Gastrocnemius medialis (tissue), 4 donors: ENCODE measurements at places on chromosomes 3 and 15. TPM values are rescaled to one million over a fixed set of nuclear protein-coding genes. Genes with fewer than 3 reads are reported as not detected.

- DNase-seq = no peak
These were observed 46.0 kb downstream of the RAB11A start for GRCh38 chr15:65914981-65915925.

GRCh38 chr3:51024765-51025632 lies 350.3 kb downstream of the DOCK3 start:
- no peak for DNase-seq

Gene ISL2
- not detected for total RNA-seq

GRCh38 chr3:10808130-10808735 lies 7.8 kb upstream of the SLC6A11 start:
- DNase-seq = no peak

DNA sequence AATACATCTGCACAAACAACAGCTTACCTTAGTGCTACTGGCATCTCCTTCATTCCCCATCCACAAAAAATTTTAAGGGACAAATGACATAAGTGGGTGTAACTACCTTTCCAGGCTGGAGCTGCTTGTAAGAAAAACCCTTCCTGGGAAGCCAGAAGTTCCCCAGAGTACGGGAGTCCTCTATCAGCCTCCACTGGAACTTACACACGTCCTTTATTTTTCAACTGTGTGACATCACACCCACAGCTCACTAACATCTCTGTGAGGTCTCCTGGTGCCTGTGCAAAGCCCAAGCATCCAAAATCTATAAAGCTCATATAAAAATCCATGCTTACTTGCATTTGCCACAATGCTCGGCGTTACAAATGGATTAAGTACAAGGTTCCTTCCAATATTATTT lies 27.6 kb downstream of the LRIG1 start:
- no peak for DNase-seq

Gene EID1
- 110 TPM for total RNA-seq

GRCh38 chr3:46272028-46272451 lies 29.8 kb downstream of the CCR3 start:
- DNase-seq = no peak

DNA sequence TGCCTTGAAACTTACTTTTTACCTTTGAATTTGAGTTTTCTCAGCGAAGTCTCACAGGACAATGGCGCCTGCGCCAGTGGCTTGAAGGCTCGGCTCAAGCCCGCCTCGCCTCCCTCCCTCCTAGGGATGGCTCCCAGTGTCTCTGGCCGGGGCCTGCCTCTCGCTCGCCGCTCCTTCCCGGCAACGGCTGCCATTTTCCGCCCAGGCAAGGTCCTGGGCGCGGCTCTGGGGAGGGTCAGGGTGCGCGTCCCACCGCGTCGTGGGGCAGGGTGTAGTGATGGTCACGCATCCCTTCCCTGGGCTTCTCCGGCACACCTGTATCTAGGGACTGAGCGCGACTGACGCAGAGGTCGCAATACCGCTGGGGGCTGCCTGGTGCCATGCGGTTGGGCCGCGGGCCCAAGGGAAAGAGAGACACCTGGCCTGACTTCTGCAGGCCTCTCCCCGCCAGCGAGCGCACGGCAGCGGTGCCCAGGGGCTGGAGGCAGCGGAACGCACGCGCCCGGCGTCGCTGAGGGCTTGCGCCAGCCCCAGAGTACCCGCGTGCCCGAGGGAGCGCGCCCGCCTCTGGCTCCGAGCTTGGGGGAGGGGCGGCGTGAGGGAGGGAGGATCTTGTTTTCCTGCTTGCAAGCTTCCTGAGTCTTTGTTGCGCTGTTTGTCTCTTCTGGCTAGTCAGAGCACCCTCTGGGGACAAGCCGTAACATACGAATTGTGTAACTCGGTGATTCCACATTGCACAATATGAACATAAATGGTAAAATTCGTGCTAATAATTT lies 20.7 kb upstream of the FEM1B start:
- peak; percentile 96 for DNase-seq

GRCh38 chr3:140465988-140466387 lies 211.9 kb upstream of the TRIM42 start:
- no peak for DNase-seq

Gene C3orf49
- total RNA-seq = not detected

Gene SPTSSB
- not detected for total RNA-seq

DNA sequence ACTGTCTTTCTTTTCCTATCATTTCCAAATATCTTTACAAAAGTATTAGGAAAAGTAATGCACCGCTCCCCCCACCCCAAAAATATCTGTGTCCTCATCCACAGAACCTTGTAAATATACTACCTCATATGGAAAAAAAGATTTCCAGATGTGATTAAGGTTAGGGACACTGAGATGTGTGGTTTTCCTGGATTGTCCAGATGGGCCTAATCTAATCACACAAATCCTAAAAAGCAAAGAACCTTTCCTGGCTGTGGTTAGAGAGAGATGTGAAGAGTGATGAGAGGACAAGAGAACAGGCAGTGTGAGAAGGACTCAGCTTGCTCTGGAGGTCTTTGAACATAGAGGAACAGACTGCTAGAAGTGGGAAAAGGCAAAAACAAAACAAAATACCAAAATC lies 77.7 kb downstream of the ROBO1 start:
- no peak for DNase-seq

DNA sequence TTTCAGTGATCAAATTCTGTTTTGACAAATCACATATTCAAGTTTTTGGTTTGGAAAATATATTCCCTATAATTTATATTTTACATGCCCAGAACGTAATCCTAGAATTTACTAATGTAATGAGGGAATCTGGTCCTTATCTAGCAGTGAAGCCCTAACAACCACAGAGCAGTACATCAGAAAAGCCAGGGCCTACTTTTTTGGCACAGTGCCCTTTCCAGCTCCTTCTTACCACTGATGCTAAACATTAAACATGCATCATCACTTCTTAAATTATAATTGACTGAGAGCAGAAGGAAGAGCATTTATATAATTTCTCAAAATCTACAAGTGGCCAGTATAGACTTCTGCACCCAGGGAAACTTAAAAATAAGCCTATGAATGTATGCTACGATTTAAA lies 66.7 kb downstream of the FBXL22 start:
- DNase-seq = no peak

- no peak for DNase-seq
These were observed 269.7 kb downstream of the ABHD5 start for GRCh38 chr3:43960448-43960840.

DNA sequence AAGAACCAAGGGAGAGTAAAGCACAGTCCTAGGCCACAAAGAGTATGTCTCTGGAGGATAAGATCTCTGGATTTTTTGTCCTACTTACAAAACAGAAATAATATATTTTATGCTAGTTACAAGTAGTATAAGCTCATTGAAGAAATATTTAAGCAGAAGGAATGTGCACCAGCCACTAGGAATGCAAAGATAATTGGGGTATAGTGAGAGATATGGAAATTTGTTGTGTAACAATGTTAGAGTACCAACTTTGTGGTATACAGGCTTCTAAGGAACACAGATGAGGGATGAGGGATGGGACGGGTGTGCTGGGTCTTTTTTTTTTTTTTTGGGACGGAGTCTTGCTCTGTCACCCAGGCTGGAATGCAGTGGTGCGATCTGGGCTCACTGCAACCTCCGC lies 26.5 kb downstream of the AKAP13 start:
- no peak for DNase-seq

- DNase-seq = no peak
These were observed 117.5 kb downstream of the EEFSEC start for GRCh38 chr3:128270559-128271492.

- DNase-seq = no peak
These were observed 65.0 kb downstream of the AKAP13 start for GRCh38 chr15:85445361-85445760.

Gene MORC1
- not detected for total RNA-seq

Gene CDHR4
- total RNA-seq = not detected

Gene STRIT1
- total RNA-seq = 1,273 TPM

DNA sequence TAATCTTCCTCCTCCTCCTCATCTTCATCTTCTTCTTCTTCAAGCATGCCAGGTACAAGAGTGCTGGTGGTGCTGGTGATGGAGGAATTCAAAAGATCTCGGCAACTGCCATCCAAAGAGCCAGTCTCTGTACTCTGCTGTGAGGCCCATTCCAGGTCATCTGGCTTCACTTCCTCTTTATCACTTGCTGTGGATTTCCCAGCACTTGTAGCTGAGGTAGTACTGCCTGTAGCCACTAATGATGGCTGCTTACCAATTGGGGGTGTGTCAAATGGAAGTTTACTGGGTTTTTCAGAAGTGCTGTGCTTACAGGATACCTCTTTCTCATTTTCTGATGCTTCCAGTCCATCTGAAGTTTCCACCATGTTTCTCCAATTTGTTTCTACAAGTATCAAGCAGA lies 28.8 kb upstream of the SHC4 start:
- no peak for DNase-seq

GRCh38 chr3:128698211-128699047 lies 27.6 kb upstream of the RAB7A start:
- DNase-seq = peak; percentile 27

Gene C3orf85
- not detected for total RNA-seq

Gene WWTR1
- 30.7 TPM for total RNA-seq

GRCh38 chr3:193905541-193906396 lies 230.2 kb upstream of the HES1 start:
- DNase-seq = no peak

Gene GHRL
- not detected for total RNA-seq

DNA sequence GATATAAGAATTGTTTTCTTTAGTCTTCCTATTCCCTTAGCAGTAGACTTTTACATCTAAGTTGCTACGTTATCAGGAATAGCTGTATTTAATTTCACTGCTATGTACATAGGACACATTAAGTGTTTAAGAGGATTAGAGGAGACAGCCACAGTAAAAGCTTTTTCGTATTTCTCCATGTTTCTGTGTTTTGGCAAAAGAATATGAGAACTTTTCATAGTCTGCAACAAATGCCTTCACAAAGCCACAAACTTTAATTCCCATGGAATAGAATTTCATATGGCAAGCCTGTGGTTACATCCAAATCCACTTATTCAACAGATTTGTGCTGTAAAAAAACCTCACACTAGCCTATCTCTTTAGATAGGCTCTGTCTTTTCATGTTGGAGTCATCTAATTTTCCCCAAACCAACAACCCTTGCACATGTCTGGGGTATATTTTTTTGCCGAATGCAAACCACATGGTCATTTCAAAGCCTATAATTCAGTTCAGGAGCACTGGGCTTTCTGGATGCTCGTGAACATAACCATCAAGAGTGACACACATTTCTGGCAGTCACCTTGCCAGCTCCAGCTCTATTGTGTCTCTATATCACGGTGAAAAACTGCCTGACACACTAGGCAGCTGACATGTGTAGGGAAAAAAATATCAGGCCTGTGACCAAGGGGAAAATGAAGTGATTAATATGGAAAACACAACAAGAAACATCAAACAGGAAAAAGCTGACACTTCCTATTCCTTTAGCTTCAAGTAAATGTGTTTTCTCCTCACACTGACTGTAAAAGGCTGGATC lies 19.2 kb downstream of the PLD1 start:
- no peak for DNase-seq

- peak; percentile 80 for DNase-seq
These were observed 2.0 kb upstream of the MELTF start for GRCh38 chr3:197031315-197032285.

Gene SERINC4
- not detected for total RNA-seq

Gene LIPC
- not detected for total RNA-seq

- no peak for DNase-seq
These were observed 31.8 kb downstream of the PLXNA1 start for GRCh38 chr3:127014536-127015281.

DNA sequence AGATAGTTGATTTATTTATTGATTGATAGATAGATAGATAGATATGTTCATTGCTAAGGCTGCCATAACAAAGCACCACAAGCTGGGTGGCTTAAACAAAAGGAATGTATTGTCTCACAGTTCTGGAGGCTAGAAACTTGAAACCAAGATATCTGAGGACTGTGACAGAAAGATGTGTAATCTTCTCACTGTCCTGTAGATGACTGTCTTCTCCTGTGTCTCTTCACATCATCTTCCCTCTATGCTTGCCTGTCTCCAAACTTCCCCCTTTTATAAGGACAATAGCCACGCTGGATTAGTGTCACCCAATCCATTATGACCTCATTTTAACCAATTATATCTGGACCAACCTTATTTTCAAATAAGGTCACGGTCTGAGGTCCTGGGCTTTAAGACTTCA lies 40.9 kb downstream of the GNB4 start:
- no peak for DNase-seq

- no peak for DNase-seq
These were observed 1.3 kb upstream of the CTNNB1 start for GRCh38 chr3:41198046-41198445.

DNA sequence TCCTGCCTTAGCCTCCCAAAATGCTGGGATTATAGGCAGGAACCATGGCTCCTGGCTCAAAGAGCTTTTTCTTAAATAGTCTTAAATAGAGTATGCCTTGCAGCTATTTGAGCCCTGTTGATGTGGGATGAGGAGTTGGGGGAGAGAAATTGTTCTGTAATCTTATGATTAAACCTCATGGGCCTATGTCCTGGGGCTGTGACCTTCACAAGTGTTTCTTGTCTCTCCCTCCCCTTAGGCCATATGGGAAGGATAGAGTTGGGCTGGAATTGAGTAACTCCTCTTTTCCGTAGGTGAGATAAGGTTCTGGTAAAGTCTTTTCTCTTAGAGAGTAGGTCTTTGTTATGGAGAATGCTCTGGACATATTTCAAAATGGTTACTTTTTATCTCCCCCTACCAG lies 114.3 kb downstream of the ARNT2 start:
- DNase-seq = no peak

GRCh38 chr15:80744826-80745225 lies 34.3 kb upstream of the CEMIP start:
- DNase-seq = no peak

GRCh38 chr3:127674101-127674721 lies 1.5 kb downstream of the ABTB1 start:
- no peak for DNase-seq
